Activated CD4-positive, alpha-beta memory T cell treated with anti-CD3 and anti-CD28 coated beads for 36 hours (primary cell): ENCODE measurements at places on chromosomes 11 and 22. TPM values are rescaled to one million over a fixed set of nuclear protein-coding genes. Genes with fewer than 3 reads are reported as not detected.
A peak's percentile ranks its signal among the peaks of the same experiment; 100 is the strongest.

- no peak for DNase-seq
Measured at GRCh38 chr11:73379189-73379880, 3.1 kb downstream of the RELT start.

GRCh38 chr11:112279901-112280267 lies 19.2 kb upstream of the PLET1 start:
- DNase-seq: peak; percentile 82

GRCh38 chr22:35392357-35392756 lies 7.6 kb upstream of the MCM5 start:
- DNase-seq: no peak

- DNase-seq: no peak
Measured at GRCh38 chr11:125069796-125070195, 6.7 kb downstream of the SLC37A2 start.

DNA sequence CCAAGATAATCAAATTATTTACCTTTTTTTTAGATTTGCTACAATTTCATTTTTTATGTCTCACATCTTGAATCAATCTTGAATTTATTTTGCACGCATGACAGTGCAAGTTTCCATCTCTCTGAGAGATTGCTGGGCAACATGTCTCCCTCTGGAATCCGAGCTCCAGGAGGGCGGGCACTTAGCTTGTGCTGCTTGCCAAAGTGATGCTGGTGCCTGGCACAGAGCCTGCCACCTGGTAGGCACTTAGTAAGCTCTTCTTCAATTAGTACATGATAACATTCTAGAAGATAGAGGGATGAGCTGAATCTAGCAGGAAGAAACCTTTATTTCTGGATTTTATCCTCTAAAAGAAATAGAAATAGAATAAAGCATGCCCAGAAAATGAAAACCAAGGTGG lies 27.5 kb upstream of the OR9I1 start:
- DNase-seq: no peak

OR51I2 gene
- not detected for total RNA-seq

PRG3 gene
- total RNA-seq: not detected
